ENCODE measurements at places on chromosomes 5 and 9. TPM values are rescaled to one million over a fixed set of nuclear protein-coding genes. Genes with fewer than 3 reads are reported as not detected.

- DNase-seq, result no peak
Measured at GRCh38 chr9:36759141-36759540, 186.4 kb downstream of the MELK start.

DNA sequence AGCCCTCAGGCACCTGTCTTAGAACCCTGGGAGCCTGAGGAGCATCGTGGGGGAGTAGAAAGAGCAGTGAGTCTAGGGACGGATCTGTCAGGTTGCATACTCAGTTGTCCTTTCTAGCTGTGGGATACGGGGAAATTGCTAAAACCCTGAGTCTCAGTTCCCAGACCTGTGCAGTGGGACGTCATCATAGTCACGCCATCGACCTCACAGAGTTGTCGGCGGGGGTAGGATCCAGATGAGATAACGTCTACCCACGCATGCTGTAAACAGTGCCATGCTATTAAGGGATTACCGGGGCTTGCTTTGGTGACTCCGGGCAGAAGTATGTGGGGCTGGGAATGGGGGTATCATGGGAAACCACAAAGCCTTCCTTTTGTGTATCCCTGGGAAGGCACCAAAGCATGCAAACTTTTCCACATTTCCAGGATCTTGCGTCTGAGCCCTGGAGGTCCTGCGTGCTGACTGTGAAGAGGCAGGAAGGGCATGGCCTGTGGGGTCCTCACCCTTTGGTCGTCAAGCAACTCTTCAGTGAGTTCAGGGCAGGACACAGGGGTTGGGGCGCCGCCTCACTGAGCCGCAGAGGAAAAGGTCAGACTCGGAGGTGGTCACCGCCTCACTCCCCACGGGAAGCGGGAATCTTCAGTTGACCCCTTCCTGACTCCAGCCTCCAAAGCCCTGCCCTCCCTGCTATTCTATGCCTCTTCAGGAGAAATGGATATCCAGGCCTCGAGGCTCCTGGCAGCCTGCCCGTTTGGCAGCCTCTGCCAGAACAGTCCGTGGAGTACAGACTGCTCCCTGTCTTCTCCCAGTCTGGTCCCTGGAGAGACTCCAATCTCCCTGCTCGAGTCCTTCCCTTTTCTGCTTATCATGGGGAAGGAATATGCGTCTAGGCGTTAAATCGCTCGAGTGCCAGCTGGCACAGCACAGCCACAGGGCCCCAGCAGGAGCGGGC is 186.8 kb upstream of the KLF9 start:
- DNase-seq, result peak; percentile 94

PRR16 gene
- 4.2 TPM for total RNA-seq

LRRC14B gene
- total RNA-seq, result not detected

TAF11L10 gene
- total RNA-seq, result not detected

IRX1 gene
- not detected for total RNA-seq
